ENCODE measurements at places on chromosomes 12 and 14.

DNA sequence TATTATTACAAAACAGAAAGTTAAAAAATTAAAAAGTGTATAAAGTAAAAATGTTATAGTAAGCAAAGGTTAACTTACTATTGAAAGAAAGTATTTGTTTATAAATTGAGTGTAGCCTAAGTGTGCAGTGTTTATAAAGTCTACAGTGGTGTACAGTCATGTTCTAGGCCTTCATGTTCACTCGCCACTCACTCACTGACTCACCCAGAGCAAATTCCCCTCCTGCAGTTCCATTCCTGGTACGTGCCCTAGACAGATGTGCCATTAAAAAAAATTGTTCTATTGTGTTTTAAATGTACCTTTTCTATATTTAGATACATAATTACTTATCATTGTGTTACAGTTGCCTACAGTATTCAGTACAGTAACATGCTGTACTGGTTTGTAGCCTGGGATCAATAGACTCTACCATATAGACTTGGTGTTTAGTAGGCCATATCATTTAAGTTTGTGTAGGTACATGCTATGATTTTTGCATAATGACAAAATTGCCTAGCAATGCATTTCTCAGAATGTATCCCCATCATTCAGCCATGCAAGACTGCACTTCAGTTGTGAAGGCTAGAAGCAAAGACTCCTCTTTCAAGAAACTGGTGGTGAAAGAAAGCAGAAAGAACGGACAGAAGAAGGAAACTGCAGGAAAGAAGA lies 100.6 kb downstream of the DACT1 start:
- no peak for DNase-seq

- no peak for DNase-seq
Measured at GRCh38 chr12:96466939-96467751, 22.2 kb upstream of the CFAP54 start.

DNA sequence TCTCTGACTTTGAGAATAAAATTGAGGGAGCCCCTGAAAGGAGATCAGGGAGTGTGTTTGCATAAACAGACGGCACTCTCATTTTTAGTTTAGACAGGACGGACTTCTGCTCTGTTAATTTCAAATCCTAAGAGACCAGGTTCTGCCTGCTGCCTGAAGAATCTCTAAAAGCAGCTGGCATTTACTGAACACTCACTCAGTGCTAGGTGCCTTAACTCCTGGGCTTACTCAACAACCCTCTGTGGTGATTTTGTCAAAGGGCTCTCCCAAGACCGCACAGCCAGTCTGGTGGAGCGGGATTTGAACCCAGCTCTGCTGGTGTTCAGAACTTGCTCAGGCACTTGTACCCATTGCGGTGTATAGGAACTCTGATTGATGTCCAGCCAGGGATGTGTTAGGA lies 2.2 kb downstream of the ORAI1 start:
- no peak for DNase-seq

GRCh38 chr12:109920261-109920780 lies 20.2 kb downstream of the TCHP start:
- no peak for DNase-seq

- DNase-seq: no peak
Measured at GRCh38 chr12:9334041-9334692, 126.0 kb upstream of the PZP start.

DNA sequence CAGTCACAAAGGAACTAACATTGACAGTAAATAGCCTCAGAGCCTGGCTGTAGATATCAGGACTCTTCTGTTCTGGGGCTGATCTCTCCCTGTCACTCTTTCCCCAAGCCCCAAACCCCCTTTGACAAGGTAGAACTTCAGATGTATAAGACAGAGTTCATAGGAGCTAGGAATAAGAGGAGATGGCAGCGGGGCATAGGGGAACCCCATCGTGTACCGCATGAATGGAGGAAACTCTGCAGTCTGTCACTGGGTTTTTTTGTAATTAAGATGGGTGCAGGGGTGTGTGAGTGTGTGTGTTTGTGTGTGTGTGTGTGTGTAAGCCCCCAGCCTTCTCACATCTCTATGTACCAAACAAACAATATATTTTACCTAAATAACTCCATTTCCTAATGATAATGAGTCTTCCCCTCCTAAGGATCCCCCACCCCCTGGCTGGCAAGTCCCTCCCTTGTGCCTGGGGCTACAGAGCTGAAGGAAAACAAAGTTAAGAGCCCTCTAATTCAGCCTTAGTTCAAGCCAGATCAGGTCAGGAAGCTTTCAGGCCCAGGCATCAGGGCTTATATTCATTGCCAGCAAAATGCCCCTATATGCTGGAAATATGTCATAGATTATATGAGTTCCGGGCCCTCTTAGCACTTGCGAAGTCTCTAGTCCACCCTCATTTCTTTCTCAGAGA lies 9.1 kb upstream of the HOXC4 start:
- no peak for DNase-seq

DNA sequence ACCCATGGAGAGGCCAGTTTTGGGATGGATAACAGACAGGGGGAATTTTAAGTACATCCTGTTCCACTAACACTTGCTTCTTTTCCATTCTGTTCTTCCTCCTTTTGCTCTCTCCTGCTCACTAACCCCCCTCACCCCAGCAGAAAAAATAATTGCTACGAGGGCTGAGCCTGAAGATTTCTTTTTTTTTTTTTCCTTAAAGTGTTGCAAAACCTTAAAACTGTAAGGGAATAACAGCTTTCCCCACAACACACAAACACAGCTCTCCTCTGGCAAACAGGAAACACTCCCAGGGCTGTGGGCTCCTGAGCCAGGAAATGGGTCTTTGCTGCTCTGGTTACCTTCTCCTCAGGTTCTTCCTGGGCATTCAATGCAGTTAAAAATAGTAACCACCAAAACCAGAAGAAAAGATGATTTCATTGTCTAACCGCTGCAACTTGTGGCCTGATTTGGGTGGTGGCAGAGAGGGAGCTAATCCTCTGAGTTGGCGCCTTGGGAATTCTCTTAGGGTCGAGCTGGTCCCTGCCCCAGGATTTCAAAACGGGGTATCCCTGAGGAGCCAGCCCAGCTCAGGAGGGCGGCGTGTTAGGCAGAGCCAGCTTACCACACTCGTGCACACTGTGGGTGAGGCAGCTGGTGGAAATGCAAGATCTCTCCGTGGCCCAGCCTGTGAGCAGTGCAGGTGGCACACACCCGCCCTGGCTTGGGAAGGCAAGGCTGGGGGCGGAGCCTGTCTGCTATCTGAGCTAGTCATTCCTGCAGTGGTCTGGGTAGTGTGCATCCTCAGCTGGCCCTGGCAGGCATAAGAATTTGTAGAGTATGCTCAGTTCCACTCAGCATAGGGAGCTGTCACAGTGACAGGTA lies 17.1 kb upstream of the EMP1 start:
- DNase-seq: peak; percentile 69

DNA sequence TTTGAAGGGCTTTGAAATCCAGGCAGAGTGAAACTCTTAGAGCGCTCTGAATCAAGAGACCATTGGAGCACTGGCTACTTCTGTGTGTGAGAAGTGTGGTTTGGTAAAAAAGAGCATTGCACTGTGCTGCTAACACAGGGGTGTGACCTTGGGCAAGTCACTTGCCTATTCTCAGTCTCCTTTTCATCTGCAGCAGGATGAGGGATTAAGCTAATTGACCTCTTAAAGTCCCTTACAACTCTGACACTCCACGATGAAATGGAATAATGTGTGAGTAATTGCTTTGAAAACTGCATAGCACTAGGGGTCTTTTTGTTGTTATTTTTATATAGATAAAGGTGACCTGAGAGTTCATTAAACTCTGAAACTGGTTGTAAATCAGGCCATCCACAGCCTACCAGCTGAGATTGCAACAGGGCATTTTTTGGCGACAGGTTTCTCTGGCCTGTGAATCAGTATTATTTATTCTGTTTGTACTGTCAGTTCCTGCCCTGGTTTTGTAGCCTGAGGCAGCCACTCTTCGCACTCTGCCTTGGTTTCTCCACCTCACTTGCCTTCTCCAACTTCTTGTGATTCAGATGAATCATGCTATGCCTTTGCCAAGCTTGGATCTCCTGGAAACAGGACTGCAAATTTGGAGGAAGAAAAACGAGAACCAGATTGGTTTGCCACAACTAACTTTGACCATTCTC lies 159.9 kb upstream of the PARP11 start:
- DNase-seq: no peak

- DNase-seq: no peak
Measured at GRCh38 chr12:2120982-2121758, 68.4 kb downstream of the CACNA1C start.

DNA sequence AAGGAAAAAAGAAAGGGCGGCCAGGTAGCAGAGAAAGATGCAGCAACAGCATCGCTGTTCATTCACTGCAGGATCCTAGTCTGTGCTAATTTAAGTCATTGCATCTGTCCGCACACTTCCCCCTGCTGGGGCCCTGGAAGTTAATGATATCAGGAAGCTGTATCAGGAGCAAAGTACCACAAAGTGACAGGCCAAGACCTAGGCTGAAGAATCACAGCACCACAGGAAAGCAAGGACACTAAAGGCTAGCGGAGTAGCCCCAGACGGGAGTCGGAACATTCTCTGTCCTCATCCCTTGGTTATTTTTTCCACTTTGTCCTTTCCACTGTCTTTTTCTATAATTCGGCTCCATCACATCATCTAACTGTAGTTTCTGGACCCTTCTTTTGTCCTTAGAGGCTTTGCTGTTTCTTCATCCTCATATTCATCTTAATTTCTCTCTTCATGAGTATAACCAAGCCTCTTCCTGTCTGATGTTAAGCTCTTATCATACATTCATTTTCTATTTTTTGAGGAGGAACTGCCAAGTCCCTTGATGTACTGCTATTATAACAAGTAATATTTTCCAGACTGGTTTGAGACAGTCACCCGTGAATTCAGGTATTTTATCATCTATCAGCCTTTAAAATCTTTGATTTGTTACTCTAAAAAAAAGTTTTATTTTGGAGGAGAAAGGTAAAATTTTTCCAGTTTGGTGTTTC lies 28.3 kb downstream of the DUSP16 start:
- peak; percentile 40 for DNase-seq

- no peak for DNase-seq
Measured at GRCh38 chr12:132803888-132804287, 24.8 kb downstream of the GOLGA3 start.

GRCh38 chr12:50188241-50188781 lies 21.1 kb upstream of the CERS5 start:
- DNase-seq: no peak

- no peak for DNase-seq
Measured at GRCh38 chr12:34345801-34346200, 323.5 kb downstream of the ALG10 start.

DNA sequence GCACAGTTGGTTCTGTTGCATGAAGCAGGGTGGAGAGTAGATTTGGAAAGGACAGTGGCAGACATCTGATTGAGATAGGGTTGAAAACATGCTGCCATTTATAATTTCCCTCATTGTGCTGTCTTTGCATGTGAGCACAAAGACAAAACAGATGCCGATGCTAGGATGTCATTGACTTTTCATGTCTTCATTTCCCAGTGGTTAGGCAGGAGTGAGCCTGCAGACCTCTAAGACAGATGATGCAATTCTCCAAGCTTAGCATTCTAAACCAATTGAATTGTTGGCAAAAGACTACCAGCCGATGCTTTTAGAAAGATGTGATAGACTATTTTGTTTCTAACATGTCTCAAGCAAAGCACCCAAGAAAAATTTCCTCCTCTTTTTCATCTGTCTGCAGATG lies 37.1 kb upstream of the PELI2 start:
- DNase-seq: no peak

DNA sequence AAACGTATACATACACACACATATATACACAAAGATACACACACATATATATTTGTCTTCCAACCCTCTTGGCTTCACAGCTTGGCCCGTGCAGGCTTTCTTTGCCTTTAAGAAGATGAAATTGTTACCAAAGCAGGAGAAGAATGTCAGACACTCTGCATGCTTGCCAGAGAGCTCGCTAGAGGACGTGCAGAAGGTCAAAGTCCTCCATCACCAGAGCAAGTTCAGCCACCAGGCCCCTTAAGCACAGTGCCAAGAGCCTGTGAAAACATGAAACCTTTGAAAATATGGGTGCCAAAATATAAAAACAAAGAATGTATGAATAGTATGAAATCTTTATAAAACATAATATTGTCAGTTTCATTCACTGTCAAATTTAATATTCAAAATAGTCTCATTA lies 14.9 kb upstream of the MCRS1 start:
- peak; percentile 73 for DNase-seq

- DNase-seq: no peak
Measured at GRCh38 chr12:3131129-3131528, 54.0 kb downstream of the TSPAN9 start.

DNA sequence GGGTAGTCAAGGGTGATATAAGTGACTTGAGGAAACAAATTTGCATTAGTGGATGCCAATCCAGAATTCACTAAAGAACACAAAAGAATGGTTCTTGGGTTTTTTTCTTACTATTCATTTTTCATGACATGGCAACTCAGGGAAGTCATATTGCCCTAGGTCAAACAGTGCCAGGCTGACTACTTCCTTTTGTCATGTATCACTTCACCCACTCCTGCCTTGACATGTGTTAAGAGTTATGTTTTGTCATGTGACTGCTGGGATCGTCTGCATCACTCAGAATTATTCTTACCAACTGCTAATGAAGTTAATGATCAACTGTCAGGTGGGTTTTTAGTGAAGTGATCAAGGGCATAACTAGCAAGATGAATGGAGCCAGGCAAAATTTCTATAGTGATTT lies 74.2 kb downstream of the PRORP start:
- DNase-seq: no peak

GRCh38 chr12:22993609-22994315 lies 368.8 kb downstream of the ETNK1 start:
- no peak for DNase-seq

GRCh38 chr14:66109426-66109825 lies 376.7 kb upstream of the CCDC196 start:
- no peak for DNase-seq

DNA sequence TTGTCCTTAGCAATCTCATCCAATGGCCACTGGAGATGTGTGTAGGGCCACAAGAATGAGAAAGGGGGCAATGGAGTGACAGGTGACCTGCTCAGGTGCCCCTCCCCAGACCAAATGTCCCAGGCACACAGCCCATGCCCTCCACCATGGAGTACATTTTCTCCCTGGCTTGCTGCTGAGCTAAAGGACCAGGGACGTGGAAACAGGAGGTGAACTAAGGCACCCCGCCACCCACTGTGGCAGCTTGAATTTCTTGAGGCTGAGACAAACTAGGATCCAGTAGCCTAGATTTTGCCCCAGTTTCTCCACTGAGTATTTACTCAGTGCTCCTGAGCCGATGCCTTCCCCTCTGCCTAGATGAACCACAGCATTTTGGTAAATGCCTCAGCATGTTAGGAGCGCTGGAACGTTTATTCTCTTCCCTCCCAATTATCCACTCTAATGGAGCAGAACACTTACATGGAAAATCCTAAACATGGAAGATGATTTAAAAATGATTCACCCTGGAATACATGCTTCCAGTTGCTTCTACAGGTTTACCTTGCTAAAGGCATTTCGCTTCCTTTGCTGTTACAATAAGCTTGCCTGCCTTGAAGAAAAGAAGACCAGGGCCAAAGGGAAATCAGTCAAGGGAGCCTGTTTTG lies 198.0 kb downstream of the ZFP36L1 start:
- peak; percentile 5 for DNase-seq

DNA sequence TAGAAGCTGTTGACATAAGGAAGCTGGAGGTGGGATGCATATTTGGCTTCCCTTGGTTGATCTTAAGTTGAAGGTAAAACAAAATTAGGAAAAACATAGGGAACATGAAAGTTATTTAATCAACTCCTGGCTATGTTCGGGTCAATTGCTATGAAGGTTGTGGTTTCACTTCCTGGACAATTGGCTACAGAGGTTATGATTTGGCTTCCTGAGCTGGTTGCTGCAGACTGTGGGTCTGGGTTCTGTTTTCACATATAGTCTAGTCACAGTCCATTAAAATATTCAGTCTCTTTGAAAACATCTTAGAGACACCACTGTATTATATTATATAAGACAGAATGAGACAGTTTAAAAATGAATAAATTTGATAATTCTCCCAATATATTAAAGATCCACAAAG lies 895.2 kb upstream of the USP15 start:
- DNase-seq: no peak
